Fibroblast of pulmonary artery (primary cell): ENCODE measurements at places on chromosomes 5 and 9.

- DNase-seq = peak; percentile 57
Observed at GRCh38 chr5:128199104-128199503, 115.5 kb downstream of the SLC12A2 start.

- DNase-seq = no peak
Observed at GRCh38 chr5:84131372-84131771, 253.3 kb downstream of the EDIL3 start.

DNA sequence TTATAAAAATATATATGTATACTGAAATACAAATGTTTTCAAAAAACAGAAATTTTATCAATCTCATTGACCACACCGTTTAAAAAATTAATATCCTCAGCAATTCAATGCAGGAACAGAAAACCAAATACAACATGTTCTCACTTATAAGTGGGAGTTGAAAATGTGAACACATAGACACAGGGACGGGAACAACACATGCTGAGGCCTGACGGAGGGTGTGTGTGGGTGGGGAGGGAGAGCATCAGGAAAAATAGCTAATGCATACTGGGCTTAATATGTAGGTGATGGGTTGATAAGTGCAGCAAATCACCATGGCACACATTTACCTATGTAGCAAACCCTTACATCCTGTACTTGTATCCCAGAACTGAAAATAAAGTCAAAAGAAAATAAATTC is 409.5 kb downstream of the MLLT3 start:
- no peak for DNase-seq

GRCh38 chr5:154626876-154627557 is 128.2 kb upstream of the LARP1 start:
- DNase-seq = no peak

- DNase-seq = no peak
Observed at GRCh38 chr5:58505502-58505901, 14.3 kb downstream of the GAPT start.

- no peak for DNase-seq
Observed at GRCh38 chr5:134236318-134236717, 10.4 kb upstream of the PPP2CA start.

- no peak for DNase-seq
Observed at GRCh38 chr9:95277509-95277908, 40.0 kb downstream of the FANCC start.

- peak; percentile 65 for DNase-seq
Observed at GRCh38 chr5:78549043-78549442, 99.5 kb downstream of the LHFPL2 start.

DNA sequence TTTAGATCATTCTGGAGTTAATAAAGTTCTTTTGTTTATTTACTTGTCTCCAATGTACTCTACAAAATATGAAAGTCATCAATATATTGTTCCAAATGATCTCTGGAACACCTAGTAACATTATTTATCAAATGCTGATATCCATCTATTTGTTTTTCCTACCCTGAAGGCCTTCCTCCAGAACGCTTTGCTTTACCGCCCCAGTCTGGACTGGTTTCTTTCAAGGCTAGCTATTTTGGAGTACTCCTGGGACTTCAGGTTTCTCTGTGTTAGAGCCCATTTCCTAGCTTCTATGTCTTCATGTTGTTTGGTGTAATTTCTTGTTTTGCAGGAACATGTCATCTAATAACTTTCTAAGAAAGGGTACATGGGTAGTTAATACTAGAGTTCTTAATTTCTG is 9.6 kb downstream of the HCN1 start:
- no peak for DNase-seq

DNA sequence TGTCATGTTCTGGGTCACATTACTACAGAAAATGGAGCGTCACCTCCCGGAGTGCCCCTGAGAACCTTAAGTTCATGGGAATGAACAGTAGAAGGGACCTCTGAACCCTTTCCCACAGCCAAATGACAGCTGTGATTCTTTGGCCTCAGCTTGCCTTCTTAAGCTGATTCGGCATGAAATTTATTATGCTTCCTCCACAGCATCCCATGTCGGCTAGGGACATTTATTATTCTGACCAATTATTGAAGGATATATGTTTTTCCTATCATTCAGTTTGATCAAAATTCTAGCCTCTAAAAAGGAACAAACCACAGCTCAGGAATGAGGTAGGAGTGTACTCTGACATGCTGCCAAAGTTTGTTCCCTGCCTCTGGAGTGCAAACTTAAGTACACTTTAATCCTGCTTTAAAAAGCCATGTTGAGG is 440.6 kb downstream of the CETN3 start:
- DNase-seq = peak; percentile 82

- no peak for DNase-seq
Observed at GRCh38 chr9:110188991-110189390, 19.0 kb downstream of the C9orf152 start.
